ENCODE measurements at places on chromosomes 6 and 20.

DNA sequence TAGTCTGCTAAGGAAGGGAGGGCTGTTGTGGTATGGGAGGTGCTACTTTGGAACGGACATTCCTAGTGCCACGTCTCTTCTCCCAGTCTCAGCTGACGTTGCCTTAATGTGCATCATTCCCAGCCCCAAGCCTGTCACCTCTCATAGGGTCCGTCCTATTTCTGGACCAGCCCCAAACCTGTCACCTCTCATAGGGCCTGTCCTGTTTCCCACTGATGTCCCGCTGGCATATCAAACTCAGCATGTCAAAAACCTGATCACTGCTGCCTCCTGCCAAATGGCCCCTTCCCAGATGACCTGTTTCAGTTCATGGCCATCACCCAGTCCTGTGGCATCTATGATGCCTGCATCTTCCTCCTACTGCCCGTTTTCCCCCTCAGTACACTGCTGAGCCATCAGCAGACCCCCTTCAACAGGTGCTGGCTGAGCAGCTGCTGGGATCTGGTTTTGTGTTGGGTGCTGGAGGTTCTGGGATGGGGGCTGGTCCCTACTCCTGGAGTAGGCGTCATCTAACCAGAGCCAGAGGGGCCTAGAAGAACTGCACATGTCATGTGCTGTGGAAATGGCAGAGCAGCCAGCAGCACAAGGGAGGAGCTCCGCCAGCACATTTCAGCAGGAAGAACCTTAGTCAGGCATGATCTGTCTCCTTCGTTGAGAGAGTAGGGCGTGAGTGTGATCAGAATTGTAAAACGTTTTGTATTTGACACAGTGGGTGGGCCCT is 3.3 kb downstream of the ENTPD6 start:
- no peak for DNase-seq

DNA sequence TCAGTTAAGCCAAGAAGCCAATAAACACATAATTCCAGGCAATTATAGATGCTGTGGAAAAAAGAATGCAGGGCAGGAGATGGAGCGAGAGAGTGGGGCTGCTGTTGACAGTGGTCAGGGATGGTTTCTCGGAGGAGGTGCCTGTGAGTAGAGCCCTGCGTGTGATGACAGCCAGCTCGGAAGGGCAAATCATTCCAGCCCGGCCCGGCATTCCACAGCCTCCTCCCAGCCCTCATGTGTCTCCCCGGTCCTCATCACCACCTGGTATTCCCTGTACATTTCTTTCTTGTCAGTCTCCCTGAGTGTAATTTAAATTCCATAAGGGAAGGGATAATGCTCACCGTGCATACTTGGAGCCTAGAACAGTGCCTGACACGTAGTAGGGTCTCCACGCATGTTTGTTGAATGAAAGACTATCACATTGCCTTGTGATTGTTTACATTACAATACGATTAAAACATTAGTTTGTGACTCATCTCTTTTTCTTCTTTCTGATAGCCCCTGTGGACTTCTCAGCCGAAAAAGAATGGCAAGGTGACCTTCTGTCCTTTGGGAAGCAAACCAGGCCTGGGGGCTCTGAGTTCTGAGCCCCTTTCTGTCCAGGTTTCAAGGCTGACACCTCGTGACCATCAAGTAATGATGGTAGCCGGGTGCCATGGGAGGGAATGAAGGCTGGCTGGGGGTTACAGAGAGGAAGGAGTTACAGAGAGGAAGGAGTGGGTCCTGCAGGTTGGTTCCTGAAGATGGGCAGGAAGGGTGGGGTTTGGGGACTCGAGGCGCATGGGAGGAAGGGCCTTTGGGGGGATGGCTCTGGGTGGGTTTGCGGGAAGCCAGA is 379.5 kb upstream of the SULF2 start:
- DNase-seq, result no peak

- DNase-seq, result no peak
These were observed 258.1 kb upstream of the EPHA7 start for GRCh38 chr6:93677264-93677965.

DNA sequence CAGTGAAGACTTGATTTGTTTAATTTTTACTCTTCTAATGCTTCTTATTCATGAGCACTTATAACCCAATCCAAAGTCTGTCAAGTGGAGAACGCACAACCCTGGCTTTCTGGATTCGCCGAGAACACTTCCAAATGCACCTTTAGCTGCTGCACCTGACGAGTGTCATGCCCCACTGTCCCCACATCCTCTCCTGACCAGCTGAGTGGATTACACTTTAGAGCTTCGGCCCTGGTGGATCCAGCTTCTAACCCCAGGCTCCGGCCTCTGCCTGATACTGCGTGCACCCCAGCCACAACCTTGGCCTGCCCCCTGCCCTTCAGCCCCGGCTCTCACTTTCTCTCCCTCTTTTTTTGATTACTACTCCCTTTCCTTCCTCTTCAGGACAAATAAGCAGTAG is 258.8 kb downstream of the TMEM242 start:
- no peak for DNase-seq

DNA sequence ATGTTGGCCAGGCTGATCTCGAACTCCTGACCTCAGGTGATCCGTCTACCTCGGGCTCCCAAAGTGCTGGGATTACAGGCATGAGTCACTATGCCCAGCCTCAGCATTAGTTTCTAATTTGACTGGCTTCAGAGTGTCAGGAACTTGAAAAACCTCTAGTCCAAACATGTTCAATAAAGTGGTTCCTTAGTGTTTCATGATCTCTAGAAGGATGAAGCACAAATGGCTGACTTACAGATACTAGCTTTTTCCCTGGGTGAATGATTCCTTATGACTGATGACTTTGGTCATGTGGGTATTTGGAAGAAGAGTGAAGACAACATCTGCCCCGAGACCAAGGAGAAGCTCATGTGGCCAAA is 16.4 kb downstream of the GLYATL3 start:
- DNase-seq, result no peak

GRCh38 chr20:25044660-25045342 is 13.1 kb downstream of the ACSS1 start:
- DNase-seq, result no peak

GRCh38 chr6:26092443-26092842 is 5.2 kb downstream of the HFE start:
- no peak for DNase-seq

- no peak for DNase-seq
These were observed 22.4 kb downstream of the UQCC2 start for GRCh38 chr6:33689148-33689494.

- no peak for DNase-seq
These were observed 329.8 kb upstream of the SOX4 start for GRCh38 chr6:21263531-21264287.

- DNase-seq, result no peak
These were observed 11.7 kb downstream of the TMEM244 start for GRCh38 chr6:129849456-129849855.

GRCh38 chr20:57774951-57775350 is 65.1 kb upstream of the PMEPA1 start:
- no peak for DNase-seq

GRCh38 chr6:138517635-138518034 is 18.3 kb upstream of the NHSL1 start:
- peak; percentile 30 for DNase-seq

DNA sequence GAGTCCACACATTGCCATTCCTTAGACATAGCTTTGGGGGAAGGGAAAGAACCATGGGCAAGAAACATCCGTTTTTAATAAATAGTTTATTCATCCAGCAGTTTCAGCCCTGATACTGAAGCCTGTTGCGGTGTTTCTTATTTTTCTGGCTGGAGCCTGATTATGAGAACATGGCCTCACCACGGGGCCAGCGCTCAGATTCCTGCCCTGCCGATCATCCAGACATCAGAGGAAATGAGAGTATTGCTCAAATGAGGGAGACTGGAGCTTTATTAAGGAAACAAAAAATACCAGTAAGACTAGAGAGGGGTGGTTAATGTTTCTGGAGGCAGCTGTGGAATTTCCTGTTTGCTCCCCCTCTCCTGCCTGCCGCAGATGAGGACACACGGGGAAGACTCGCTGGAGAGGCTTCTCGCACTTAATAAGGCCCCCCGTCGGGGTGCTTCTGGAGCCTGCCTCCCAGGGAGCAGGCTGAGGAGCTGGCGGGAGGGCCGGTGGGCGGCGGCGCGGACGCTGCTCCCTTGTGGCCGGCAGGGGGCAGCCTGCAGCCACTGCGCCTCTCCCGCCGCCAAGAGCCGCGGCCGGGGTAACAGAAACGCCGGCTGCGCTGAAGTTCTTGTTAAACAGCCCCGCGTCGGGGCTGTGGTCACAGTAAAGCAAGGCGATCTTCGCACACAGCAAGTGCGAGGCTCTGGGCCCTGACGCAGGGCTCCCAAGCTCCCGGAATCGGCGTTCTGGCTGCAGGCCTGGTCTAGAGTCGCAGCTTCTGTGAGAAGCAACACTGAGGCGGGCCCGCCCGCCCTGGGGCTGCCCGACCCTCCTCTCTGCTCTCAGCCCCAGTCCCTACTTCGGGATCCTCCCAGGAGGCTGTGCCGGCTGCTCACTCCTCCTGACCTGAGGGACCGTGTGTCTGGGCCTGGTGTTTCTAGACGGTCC is 17.5 kb downstream of the LEMD2 start:
- peak; percentile 48 for DNase-seq

DNA sequence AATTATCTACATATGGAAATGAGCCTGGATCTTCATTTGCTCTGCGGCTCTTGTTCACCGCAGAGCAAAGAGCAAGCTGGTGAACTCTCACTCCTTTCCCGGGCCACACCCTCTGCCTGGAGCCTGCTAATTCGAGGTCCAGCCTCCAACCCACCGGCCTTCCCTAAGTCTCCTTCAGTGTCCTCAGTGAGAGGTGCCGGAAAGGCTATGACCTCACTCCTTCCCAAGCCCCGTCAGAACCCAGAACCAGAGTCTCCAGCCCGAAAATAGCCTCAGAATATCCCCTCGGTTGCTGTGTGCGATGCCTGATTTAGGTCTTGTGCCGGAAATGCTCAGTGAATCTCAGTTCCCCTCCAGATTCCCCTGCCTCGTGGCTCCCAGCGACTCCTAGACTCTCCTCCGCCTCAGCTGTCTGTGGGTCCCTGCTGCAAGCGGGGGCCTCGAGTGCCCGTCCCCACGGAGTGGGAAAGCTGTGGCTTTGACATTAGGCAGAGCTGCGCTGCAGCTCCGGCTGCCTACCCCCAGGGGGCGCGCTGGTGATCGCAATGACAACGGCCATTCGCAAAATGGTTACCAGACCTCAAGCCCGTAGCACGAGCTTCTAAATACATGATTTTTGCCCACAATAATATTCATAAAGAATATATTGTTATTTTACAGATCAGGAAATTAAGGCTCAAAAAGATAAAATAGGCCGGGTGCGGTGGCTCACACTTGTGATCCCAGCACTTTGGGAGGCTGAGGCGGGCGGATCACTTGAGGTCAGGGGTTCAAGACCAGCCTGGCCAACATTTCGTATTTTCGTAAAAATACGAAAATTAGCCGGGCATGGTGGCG is 4.1 kb upstream of the BNIP5 start:
- peak; percentile 52 for DNase-seq

DNA sequence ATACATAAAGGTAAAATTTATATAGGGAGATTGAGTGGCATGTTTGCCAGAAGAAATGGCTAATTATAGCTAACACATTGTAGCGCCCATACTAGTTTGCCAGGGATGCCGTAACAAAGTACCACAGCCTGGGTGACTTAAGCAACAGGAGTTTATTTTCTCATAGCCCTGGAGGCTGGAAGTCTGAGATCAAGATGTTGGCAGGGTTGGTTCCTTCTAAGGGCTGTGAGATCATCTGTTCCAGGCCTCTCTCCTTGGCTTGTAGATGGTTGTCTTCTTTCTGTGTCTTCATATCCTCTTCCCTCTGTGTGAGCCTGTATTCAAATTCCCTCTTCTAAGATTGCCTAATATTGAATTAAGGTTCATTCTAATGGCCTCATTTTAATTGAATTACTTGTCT is 417.5 kb upstream of the OPRM1 start:
- no peak for DNase-seq

GRCh38 chr6:21141616-21142303 is 451.8 kb upstream of the SOX4 start:
- DNase-seq, result no peak

DNA sequence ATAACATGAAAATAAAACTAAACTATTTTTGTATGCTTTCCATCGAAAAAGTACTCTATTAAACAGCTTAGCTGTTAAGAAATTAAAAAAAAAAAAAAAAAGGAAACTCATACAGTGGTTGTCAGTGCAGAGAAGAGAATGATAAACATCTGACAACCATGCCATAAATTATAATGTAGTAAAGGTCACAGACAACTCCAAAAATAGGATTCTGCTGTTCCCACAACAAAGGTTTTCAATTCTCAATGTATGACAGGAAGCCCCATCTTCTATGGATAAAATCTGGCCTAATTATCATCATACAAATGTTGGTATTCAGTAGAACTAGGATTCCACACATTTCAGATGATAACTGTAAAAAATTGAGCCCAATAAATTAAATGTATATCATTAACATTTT is 5.0 kb downstream of the PLN start:
- DNase-seq, result no peak

GRCh38 chr20:13841206-13841605 is 56.4 kb downstream of the NDUFAF5 start:
- no peak for DNase-seq

DNA sequence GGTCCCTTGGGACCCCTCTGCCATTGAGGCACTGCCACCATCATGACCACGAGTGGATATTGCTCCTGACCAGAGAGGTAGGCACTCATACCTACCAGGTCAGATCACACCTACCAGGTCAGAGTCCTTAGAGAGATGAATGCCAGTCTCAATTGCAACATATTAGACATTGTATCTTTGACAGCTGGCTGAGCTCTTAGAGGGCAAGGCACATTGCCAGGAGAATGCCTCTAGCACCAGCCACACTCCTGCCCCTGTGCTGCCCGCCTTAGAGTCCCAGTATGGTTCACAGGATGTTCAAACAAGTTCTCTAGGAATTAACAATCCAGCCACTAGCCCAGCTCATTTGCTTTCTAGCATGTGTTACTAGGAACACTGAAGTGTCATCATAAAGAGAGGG is 65.9 kb downstream of the TMEM244 start:
- no peak for DNase-seq

DNA sequence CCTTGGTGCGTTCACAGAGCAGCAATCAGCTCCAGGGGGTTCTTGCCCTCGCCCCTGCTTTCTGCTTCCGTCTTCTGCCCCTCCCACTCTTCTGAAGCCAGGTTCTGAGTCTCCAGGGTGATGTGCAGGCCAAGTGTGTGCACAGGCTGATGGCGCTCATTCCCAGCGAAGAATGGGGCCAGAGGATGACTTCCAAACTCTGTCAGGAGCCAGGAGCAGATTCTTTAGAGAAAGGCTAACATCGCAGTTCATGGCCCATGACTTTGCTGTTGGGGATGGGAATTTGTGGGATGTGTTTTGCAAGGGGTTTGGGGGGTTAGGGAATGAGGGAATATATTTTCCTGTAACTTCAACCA is 56.1 kb upstream of the CCN6 start:
- no peak for DNase-seq

GRCh38 chr6:104606361-104606760 is 253.4 kb downstream of the HACE1 start:
- DNase-seq, result no peak

GRCh38 chr6:148848915-148849314 is 102.1 kb downstream of the UST start:
- no peak for DNase-seq

DNA sequence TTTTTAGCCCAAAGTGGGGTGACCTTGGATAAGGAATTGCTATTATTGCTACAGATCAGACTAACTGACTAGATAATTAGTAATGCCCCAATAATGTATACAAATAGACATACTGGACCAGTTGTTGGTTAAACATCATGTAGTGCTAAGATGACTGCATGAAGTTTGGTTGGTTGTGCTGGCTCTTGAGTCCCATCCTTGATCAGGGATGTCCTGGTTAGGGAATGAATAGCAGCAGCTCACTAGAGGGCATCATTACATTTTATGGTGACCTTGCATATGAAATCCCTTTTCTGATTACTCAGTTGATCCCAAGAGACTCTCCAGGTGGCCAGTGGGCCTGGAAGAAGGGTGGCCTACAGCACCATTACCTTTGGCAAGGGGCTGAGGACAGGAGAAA is 10.9 kb downstream of the TPBG start:
- no peak for DNase-seq

Data from stimulated activated CD8-positive, alpha-beta memory T cell treated with anti-CD3 and anti-CD28 coated beads, Interleukin-4, amount 100 ng/mL, for 24 hours (primary cell).